ENCODE measurements at places on chromosomes 3 and 15.

- DNase-seq = no peak
Measured at GRCh38 chr3:102304550-102304949, 130.3 kb upstream of the ZPLD1 start.

GRCh38 chr15:91857772-91858171, 4.3 kb downstream of the SLCO3A1 start:
- peak; percentile 46 for DNase-seq

- DNase-seq = no peak
Measured at GRCh38 chr3:52132930-52133329, 21.3 kb downstream of the POC1A start.

- no peak for DNase-seq
Measured at GRCh38 chr15:41891946-41892345, 1.9 kb downstream of the SPTBN5 start.

- DNase-seq = no peak
Measured at GRCh38 chr3:19735111-19735510, 198.9 kb downstream of the EFHB start.

- DNase-seq = no peak
Measured at GRCh38 chr3:89527736-89528305, 420.4 kb downstream of the EPHA3 start.
